Stimulated activated CD8-positive, alpha-beta memory T cell treated with anti-CD3 and anti-CD28 coated beads, Interleukin-7, amount 100 ng/mL, for 1 hour (primary cell): ENCODE measurements at places on chromosomes 7 and 10.
A peak's percentile ranks its signal among the peaks of the same experiment; 100 is the strongest.

GRCh38 chr7:33334349-33334748 is 205.0 kb downstream of the BBS9 start:
- DNase-seq: no peak

DNA sequence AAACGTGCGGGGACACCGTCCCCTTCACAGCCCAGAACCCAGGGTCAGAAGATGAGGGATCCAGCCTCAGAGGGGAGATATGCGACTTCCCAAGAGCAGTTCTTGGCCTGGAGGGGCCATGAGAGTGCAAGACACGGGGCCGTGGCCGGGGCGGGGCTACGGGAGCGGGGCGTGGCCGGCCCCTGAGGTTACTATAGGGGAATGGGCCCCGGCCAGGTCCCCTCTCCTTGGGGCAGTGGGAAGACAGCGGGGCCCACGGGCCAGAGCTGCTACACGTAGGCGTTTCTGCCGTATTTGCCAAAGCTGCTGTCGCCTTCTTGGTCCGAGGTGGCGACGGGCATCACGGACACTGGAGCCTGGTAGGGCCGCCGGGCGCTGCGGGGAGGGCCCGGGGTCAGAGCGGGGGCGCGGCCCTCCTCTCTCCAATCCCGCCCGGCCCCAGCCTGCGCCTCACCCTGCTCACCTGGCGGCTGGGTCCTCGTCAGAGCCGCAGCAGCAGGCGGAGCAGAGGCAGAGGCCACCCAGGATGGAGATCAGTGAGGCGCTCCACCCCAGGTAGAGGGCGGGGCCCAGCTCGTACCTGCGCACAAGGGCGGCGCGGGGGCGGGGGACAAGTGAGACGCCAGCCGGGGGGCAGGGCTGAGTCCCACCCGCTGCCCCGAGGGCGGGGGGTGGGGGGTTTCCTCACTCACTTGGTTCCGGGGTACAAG is 5.3 kb downstream of the CLDN15 start:
- DNase-seq: no peak

- no peak for DNase-seq
These were observed 283.2 kb upstream of the CELF2 start for GRCh38 chr10:10734356-10735064.

DNA sequence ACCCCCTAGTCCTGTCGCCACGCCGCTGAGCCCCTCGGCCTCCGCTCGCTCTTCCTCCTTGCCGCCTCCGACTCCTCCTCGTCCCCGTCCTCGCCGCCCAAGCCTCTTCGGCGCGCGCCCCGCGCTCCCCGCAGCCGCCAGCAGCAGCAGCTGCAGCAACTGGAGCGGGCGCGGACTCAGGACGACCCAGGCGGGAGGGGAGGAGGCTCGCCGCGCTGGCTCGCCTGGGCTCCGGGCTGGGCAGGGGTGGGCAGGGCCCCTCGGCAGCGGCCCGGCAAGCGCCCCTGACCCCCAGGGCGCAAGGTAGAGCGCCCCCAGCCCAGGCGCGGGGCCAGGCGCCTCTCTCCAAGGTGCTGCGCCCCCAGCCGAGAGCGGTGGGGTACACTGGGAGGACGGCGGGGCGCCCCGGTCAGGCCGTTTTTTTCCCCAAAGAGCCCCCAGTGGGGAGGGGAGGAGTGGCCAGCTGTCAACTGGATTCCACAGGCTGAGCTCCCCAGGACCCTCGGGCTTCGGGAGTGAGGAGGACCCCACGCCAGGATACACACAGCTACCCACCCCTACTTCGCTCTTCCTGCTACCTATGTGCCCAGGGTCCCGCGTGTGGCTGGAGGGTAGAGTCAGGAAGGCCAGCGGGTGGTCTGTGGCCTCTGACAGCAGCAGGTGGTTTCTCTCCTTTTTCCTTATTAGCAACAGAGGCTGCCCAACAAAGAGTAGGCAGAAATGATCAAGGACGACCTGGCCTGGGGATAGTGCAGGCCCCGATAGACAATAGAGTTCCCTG is 903 bp upstream of the KCNMA1 start:
- DNase-seq: no peak

DNA sequence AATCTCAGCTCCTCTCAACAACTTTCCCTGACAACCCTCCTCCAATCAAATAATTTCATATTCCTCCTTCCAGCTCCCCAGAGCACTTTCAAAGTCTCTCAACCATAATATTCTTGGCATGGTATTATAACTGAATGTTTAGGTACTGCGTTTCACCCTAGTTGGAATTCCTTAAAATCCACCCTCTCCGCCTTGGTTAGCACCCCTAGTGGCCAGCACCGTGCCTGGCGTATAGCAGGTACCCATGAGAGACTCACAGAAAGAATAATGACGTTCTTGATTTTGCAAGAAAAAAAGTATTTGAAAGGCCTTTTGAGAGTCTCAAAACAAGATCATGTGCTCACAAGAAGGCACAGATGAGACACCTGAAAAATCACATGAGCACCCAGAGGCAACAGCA is 50.9 kb downstream of the GLI3 start:
- no peak for DNase-seq

DNA sequence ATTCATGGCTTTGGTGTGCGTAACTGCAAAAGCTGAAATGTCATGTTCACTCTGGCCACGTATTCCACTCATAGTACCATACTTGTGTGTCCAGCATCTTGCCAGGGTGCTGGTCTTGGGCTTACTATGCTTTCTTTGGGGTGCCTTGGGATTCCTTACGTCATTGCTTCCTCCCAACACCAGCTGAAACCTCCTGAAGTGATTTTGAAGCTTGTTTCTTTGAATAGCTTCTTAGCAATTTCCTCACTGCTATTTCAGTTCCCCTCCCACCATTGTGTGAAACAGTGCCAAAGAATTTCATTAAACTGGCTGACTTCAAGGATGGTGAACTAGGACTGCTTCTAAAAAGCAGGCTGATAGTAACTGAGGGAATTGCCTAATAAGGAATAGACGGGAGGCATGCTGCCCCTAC is 36.9 kb downstream of the ENTPD1 start:
- no peak for DNase-seq

- no peak for DNase-seq
These were observed 23.0 kb upstream of the GRID1 start for GRCh38 chr10:86389441-86390193.

DNA sequence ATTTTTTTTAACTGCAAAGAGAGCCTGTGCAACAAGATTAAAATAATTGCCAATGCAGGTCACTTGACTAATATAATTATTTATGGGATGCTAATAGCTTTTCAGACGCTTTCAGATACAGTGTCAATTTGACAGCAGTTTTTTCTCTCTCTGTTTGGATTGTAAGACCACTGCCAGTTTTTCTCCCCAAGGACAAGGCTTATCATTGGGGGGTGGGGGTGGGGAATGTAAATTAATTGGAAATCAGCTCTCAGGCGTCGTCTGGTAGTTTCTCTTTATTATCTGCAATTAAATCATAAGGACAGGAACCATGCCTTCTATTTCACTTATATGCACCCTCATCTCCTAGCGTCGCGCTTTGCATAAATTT is 559 bp upstream of the LRGUK start:
- DNase-seq: no peak

GRCh38 chr10:79189853-79190435 is 121.2 kb downstream of the ZMIZ1 start:
- DNase-seq: no peak

DNA sequence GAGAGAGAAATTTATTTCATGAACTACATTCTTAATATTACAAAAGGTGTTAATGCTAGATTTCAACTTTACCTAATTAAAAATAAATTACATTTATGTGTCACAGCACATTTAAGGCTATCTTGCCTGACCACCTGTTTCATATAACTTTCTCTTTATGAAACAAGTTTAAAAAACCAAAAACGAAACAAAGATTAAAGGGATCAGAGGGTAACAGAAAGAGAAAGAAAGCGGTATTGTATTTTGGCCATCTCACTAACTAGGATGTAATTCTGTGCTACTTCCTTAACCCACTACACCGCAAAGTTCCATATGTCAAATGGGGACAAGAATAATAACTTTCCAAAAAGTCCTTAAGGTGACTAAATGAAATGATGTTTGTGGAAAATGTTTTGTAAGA is 6.3 kb upstream of the RHOBTB1 start:
- DNase-seq: no peak

GRCh38 chr7:124168616-124169015 is 135.7 kb upstream of the TMEM229A start:
- no peak for DNase-seq

DNA sequence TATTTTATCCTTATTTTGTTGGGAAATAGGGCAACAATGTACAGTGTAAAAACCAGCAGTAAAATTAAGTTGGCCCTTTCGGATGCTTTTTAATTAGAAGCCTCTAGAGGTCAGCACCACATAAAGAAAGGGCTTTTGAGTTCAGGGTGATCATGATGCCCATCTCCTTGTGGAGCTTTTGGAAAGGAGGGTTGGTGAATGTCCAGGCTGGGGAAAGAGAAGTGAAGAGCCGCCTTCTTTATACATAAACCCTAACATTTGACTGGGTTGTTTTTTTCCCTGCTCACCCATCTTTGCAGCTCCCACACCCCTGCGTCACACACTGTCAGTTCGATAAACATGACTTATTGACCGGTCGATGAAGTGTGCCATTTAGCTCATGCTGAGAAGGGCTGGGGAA is 29.8 kb downstream of the MTURN start:
- DNase-seq: no peak

- DNase-seq: no peak
These were observed 36.7 kb upstream of the HDAC9 start for GRCh38 chr7:18458830-18459229.

DNA sequence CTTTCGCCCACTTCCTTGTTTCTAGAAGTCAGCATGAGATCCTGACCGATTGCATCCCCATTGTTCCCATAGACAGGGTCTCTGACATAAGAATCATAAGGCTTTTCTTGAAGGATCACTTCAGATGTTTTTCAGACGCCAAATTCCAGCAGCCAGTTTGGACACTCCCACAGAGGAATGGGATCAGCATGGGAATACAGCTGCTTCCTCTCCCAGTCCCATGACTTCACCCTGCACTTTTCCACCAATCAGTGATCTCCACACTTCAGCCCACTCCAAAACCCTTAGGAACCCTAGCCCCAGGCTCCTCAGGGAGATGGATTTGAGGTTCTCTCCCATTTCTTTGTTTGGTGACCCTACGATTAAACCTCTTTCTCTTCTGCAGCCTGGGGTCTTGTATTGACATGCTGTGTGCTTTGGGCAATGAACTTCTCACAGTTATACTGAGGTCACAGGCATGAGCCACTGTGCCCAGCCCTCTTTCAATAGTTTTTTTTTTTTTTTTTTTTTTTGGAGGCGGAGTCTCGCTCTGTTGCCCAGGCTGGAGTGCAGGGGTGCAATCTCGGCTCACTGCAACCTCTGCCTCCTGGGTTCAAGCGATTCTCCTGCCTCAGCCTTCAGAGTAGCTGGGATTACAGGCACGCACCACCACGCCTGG is 52.8 kb upstream of the CHST3 start:
- DNase-seq: no peak

DNA sequence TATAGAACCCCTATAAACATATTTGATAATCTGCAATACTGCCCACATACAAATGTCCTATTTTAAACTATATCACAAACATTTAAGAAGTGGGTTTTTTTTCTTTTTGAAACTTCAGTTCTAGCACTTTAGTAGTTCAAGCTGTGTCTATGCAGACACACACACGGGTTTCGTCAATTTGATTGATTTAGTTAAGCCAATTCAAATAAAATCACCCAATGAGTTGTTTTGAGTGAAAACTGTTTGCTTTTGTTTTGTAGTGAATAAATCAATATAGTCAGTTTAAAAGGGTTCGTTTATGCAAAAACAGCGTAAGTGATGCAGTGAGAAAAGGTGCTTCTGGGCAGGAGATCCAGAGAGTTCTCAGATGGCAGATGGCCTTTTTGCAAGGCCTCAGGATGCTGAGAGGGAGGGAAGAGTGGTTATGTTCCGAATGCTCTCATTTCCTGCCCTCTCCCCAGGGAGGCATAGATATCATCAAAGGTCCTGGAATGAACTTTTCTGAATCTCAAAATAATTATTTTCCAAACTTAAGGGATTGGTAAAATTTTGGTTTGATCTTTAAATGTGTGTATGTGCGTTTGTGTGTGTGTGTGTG is 102.7 kb downstream of the AGMO start:
- DNase-seq: no peak

DNA sequence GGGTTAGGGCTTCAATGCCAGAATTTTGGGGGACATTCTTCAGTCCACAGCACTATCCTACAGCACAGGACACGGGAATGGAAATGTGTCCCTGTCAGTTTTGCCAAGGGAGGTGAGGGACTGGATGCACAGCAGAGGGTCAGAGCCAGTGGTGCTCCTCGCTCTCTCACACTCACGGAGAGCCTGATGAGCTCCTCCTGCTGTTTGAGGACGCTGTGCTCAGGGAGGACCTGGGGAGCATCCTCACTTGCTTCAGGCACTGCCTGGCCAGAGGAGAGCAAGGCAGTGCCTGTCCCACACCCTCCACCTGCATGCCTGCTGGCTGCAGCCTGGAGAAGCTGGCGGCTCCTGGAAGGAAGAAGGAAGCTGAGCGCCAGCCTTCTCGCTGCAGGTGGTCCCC is 58.6 kb downstream of the RAMP3 start:
- no peak for DNase-seq

GRCh38 chr10:44864051-44864450 is 47.1 kb upstream of the TMEM72 start:
- DNase-seq: no peak

DNA sequence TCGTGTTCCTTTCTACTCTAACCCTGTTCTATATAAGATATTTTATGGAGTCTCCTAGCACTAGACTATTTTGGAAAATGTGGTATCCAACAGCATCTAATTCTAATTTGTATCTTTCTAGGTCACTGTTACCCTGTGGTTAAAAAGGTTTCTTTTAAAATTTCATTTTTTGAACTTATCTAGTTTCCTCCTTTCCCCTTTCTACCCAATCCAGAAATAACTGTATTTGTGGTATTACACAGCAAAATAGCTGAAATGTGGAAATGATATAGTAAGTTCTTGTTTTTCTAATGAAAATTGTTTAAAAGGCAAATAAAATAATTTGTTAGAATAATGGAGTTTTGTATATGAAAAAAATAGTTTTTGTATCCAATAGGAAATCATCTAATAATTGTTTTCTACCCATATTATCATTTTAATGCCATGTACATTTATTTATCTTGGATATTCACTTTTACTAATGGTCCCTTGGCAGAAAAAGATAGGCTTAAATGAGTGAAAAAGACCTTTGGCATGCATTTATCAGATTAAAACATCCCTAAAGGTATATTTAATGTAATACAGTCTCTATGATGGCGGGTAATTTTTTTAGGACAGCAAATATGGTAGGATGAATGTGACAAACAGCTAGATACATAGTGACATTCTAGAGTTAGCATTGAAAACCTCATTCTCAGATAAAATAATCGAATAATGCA is 175.5 kb upstream of the PLXDC2 start:
- no peak for DNase-seq

GRCh38 chr10:79322616-79323543 is 24.4 kb upstream of the PPIF start:
- DNase-seq: peak; percentile 62

- DNase-seq: no peak
These were observed 172.0 kb upstream of the ITGB1 start for GRCh38 chr10:33129996-33130386.

- peak; percentile 23 for DNase-seq
These were observed 29.5 kb upstream of the ARHGAP22 start for GRCh38 chr10:48634198-48634983.
